Hepatocyte (in vitro differentiated cells): ENCODE measurements at places on chromosomes 3 and 15.

DNA sequence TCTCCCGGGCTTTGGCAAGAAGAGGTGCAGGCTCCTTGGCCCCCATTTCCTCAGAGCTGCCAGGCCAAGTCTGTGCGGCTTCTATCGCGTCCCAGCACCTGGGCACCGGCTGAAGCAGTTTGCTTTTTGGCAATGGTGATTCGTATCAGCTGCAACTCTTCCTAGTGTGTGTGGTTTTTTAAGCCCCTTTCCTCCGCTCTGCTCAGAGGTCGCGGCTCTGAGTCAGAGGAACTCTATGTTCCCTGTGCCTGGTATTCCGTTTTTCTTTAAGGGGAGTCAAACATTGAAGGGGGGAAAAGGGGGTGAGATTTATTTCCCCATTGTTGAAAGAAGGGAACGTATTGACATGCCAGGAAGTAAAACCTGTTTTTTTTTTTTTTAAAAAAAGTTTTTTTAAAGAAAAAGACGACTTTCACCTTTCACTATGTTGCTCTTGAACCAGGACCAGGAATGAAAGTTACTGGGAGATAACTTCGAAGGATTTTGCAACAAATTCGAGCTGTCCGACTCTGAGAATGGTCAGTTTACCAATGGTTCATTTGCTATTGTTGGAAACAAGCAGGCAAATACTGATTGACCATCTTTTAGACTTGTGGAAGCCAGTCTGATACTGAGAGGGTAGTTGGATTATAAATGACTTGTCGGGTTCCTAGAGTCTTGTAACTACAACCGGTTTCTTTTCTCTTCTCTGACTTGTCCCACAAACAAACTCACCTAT is 1.1 kb downstream of the ARMC8 start:
- H3K4me1 ChIP-seq, result peaks cover 10% of the 10 kb centered on the region
- H3K36me3 ChIP-seq, result no peaks in the 10 kb centered on the region
- H3K27ac ChIP-seq, result peak overlapping the region; percentile 98

GRCh38 chr3:95407709-95408463 is 1345.0 kb downstream of the NSUN3 start:
- DNase-seq, result no peak
- no peaks in the 10 kb centered on the region for H3K36me3 ChIP-seq
- no peak overlapping the region for H3K4me3 ChIP-seq
- no peak overlapping the region for H3K27ac ChIP-seq
- no peaks in the 10 kb centered on the region for H3K27me3 ChIP-seq

DNA sequence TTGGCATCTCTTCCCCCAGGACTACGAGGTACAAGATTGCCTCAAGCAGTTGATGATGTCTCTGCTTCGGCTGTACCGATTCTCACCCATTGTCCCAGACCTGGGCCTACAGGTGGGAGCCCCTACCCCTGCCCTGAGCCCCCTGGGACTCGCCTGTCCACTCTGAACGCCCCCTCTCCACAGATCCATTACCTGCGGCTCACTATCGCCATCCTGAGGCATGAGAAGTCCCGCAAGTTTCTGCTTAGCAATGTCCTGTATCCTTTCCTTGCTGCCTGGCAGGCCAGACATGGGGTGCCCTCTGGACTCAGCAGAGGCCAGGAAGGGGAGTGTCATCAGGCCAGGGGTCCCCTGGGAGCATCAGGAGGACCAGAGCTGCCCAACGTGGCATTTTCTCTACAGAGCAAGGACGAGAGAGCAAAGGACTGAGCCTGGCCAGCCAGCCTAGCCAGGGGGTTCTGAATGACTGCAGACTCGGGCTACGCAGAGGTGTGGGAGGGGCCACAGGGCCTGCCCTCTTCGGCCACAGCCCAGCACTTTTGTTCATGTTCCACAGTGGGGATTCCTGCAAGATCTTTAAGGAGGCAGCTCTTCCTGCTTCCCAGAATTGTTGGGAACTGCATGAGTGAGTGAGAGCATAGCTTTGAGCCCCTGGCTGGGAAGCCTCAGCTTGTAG is 11.2 kb downstream of the RNF123 start:
- H3K4me3 ChIP-seq, result no peak overlapping the region
- no peak for DNase-seq
- no peak overlapping the region for H3K27ac ChIP-seq
- no peaks in the 10 kb centered on the region for H3K4me1 ChIP-seq

GRCh38 chr3:137765310-137766033 is 1.4 kb downstream of the SOX14 start:
- peaks cover 24% of the 10 kb centered on the region for H3K4me1 ChIP-seq
- H3K36me3 ChIP-seq, result no peaks in the 10 kb centered on the region
- peaks cover 100% of the 10 kb centered on the region for H3K27me3 ChIP-seq
- H3K27ac ChIP-seq, result no peak overlapping the region

GRCh38 chr3:78917536-78917935 is 850.3 kb downstream of the ROBO1 start:
- no peak for DNase-seq
- peak overlapping the region; percentile 75 for H3K27ac ChIP-seq
- H3K4me3 ChIP-seq, result no peak overlapping the region
- no peaks in the 10 kb centered on the region for H3K36me3 ChIP-seq
- no peaks in the 10 kb centered on the region for H3K27me3 ChIP-seq
- no peaks in the 10 kb centered on the region for H3K4me1 ChIP-seq

- H3K27me3 ChIP-seq, result no peaks in the 10 kb centered on the region
- H3K4me3 ChIP-seq, result no peak overlapping the region
- DNase-seq, result no peak
- no peaks in the 10 kb centered on the region for H3K4me1 ChIP-seq
- H3K36me3 ChIP-seq, result no peaks in the 10 kb centered on the region
Measured at GRCh38 chr3:15649858-15650257, 48.3 kb downstream of the BTD start.

- H3K27me3 ChIP-seq, result no peaks in the 10 kb centered on the region
- peak; percentile 41 for DNase-seq
- H3K4me3 ChIP-seq, result no peak overlapping the region
Measured at GRCh38 chr3:44355362-44356033, 16.9 kb downstream of the TCAIM start.
